ENCODE measurements at places on chromosomes 13 and 19. TPM values are rescaled to one million over a fixed set of nuclear protein-coding genes. Genes with fewer than 3 reads are reported as not detected.

GARIN5A gene
- total RNA-seq = 2.0 TPM

SPTBN4 gene
- total RNA-seq = 1.2 TPM

ONECUT3 gene
- 16.5 TPM for total RNA-seq

PEAK3 gene
- total RNA-seq = not detected

PSG7 gene
- total RNA-seq = not detected

All from Panc1 (cell line).